ENCODE measurements at places on chromosomes 13 and 19.

DNA sequence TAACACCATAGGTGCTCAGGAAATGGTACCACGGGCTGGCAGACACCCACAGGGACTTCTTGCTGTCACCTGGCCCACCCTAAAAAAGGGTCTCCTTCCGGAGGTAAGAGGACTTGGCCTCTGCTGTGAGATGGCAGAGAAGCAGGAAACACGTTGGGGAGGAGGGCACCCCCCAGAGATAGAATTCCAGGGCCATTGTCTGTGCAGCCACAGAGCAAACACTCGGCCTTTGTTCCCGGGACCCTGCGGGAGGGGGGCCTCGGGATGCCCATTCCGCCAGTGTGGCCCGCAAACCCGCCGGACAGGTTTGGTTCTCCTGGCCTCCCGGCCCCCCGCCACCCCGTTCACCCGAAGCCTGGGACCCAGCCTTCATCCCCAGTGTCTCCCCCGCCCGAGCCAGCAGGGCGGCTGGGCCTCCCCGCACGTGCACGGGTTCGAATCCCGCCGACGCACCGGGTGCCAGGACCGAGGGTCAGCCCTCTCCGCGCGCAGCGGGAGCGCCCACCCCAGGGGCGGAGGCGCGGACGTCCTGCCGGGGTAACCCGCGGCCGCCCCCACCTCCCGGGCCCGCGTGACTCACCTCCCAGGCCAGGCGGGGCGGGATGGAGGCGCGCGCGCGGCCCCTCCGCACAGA is 714 bp downstream of the PLPP2 start:
- peak; percentile 45 for DNase-seq

GRCh38 chr19:57047743-57048142 is 72.0 kb upstream of the USP29 start:
- no peak for DNase-seq

DNA sequence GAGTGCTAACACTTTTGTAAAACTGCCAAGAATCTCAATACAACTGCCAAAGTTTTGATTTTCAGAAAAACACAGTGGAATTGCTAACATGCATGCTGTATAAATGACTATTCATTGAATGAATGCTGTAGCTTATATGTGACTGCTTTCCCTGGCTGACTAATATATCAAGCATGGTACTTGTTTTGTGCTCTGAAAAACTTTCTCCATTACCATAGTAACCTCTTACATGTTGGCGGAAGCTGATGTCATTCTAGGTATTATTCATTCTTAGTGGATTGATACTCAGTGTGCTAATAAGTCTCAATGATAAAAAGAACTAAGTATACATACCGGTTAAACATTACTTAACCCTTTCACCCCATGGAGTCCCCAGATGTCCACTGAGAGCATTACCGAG is 166.1 kb upstream of the MYO16 start:
- DNase-seq: no peak

- DNase-seq: no peak
Observed at GRCh38 chr19:9175326-9175725, 3.5 kb upstream of the OR7D2 start.

DNA sequence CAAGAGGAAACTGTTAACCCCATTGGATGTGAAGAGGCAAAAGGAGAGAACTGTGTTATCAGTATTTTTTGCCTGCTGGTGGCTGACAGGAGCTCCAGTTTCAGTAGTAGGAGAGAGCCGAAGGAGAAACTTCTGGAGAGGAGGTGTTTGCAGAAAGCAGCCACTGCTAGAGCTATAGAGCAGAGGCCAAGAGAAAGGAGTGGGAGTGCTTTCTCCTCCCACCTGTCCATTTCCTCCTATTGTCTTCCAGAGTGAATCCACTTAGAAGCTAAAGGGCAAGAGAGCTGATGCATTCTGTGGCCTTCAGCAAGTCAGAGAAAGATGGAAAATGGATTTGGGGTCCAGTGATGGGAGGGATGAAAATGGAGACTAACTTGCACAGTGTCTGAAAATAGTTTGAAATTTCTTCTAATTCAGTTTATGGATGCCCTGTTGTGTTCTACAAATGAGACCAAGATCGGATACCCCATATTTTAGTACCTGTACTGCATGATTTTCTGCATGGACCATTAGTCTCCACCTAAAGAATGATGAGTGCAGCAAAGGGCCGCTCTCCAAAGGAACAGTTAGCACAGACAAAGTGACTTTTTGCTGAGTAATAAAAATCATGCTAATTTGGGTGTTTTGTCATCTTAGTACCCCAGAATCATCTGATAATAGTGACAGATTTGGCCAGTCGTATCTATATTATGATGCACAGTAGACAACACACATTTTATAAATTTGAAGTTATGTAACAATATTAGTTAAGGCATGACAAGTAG is 10.7 kb downstream of the HS6ST3 start:
- DNase-seq: no peak

DNA sequence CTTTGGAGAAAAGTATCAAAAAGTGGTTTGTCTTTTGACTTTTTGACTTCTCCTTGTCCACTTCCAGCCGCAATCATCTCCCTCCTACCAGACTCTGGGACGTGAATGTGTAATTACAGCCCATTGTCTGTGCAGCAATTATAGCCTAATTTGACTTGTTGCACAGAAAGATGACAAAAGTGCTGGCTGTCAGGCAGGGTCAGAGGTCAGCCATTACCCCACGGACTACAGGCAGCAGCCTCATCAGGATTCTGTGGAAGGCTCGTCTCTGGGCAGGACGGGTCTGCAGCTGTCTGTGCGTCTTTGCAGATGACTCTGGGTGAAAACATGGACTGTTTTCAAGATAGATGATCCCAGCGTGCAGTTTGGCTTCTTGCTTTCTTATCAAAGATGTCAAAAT is 102.2 kb upstream of the EDNRB start:
- no peak for DNase-seq

Measured in CD4-positive, alpha-beta T cell treated with Interleukin-6 for 4 hours (primary cell).